Activated gamma-delta T cell treated with anti-CD3 and anti-CD28 coated beads, Interleukin-2, amount 50 U/mL, for 16 hours (primary cell): ENCODE measurements at places on chromosomes 6 and 20.

DNA sequence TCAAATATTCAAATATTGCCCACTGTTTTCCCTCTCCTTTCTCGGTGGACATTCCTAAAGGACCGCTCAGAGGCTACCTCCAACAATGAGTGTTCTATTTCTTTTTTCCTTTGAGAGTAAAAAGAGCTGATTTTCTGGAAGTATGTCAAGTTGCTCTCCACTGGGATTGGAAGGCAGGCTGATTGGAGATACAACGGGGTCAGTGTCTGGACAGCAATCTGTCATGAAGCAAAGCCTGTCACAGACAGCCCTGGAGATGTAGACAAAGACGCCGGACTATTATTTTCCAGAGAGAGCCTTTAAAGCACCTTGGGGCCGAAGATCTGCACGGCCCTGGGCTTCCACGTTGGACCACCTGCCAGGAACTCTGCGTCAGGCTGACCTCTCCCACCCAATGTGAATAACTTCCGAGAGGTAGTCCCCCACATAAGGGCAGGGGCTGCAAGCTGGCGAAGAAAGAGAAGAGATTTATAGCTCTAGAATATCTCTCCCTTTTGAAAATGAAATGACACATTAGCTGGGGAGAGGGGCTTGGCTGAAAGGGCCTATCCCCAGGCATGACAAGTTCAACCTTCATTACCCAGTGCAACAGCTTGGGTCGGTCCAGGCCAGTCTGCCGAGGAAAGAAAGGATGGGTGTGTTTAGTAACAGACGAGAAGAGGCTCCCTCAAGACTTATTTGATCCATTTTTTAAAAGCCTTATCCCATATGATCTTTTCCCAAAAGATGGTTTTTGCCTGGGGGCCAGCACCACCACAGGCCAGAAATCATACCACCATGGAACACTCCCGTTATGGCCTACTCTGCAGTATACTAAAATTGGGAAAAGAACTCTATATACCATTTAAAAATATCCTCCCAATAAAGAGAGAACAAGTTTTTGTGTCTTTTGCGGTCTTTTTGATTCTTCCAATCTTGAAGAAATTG is 131.1 kb downstream of the OLIG3 start:
- no peak for DNase-seq

DNA sequence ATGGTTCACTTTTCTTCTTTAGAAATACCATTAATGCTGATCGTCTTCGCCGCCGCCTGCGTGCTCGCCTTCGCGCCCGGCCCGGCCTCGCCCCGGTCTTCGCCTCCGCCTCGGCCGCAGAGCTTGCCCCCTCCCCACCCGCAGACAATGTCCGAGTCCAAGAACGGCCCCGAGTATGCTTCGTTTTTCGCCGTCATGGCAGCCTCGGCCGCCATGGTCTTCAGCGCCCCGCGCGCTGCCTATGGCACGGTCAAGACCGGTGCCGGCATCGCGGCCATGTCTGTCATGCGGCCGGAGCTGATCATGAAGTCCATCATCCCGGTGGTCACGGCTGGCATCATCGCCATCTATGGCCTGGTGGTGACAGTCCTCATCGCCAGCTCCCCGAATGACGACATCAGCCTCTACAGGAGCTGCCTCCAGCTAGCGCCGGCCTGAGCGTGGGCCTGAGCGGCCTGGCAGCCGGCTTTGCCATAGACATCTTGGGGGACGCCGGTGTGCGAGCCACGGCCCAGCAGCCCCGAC is 4.8 kb upstream of the PRPH2 start:
- no peak for DNase-seq

GRCh38 chr20:62344782-62345181 is 22.3 kb downstream of the LAMA5 start:
- no peak for DNase-seq

DNA sequence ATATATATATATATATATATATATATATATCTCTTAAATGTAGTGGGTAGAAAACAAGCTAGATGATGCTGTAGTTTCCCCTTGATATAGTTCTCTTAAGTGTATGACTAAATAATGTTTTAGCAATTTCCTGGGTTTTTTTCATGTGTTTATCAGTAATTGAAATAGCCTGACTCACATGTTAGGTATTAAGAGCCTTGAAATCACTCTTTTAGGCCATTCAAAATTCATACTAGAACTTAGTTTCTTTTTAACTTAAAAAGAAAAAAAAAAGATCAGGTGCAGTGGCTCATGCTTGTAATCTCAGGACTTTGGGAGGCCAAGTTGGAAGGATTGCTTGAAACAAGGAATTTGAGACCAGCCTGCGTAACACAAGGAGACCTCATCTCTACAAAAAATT is 44.1 kb downstream of the NKX2-4 start:
- no peak for DNase-seq

GRCh38 chr6:116221067-116221466 is 32.8 kb downstream of the TSPYL4 start:
- no peak for DNase-seq

DNA sequence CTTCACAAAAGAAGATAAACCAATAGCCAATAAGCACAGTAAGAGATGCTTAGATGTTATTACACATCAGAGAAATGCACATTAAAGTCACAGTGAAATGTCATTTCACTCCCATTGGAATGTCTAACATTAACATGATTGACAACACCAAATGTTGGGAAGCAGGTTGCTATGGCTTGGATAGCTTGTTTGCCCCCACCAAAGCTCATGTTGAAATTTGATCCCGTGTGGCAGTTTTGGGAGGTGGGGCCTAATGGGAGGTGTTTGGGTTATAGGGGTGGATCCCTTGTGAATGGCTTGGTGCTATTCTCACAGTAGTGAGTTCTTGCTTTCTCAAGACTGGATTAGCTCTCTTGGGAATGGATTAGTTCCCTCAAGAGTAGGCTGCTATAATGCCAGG is 44.8 kb downstream of the MRAP2 start:
- no peak for DNase-seq

DNA sequence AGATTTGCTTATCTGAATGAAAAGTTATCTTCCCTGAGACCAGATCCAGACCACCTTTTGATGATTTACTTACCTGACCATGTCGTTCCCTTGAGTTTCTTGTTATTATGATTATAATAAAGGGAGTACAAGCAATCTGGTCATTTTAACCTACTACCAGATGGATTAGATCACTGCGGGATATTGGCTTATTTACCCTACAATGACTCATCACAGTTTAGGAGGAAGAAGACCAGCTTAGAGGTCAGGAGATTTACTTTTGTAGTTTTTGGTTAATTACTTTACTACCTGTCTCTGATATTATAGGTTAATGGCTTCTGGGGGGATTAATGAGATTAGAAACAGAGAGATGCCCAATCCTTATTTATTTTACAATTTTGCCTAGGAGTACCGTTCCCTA is 10.7 kb downstream of the PKIB start:
- no peak for DNase-seq

- no peak for DNase-seq
Measured at GRCh38 chr6:44004625-44005506, 122.4 kb downstream of the MRPL14 start.

- peak; percentile 38 for DNase-seq
Measured at GRCh38 chr6:34459899-34460593, 5.8 kb upstream of the PACSIN1 start.

DNA sequence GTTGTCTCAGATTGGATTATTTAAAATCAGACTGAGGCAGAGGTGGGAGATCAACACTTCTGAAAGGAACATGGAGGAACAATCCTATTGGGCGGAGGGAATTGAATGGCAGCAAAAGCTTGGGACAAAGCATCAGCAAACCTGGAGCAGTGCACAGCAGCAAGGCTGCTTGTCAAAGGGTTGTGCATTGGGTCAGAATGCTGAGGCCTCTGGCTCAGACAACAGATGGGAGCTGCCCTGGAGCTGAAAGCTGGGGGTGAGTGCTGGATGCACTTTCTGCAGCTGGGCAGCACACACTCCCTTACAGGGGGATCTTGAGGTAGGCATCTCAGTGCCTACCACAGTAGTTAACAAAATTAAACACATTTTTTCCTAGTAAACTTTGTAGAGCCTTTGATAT is 634.4 kb upstream of the MMS22L start:
- DNase-seq = no peak

GRCh38 chr20:53940907-53941545 is 129.4 kb downstream of the BCAS1 start:
- no peak for DNase-seq

GRCh38 chr6:42049948-42050296 is 402 bp upstream of the TAF8 start:
- DNase-seq = no peak

DNA sequence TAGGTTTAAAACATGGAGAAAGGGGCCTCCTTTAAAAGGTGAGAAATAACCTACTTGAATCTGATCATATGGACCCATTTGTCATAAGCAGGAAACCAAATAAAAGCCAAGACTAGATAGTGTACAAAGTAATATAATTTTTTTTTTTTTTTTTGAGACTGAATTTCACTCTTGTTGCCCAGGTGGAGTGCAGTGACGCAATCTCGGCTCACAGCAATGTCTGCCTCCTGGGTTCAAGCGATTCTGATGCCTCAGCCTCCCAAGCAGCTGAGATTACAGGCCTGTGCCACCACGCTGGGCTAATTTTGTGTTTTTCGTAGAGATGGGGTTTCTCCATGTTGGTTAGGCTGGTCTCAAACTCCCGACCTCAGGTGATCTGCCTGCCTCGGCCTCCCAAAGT is 89.2 kb downstream of the SASH1 start:
- no peak for DNase-seq

GRCh38 chr6:56713254-56713672 is 70.6 kb upstream of the DST start:
- no peak for DNase-seq

- no peak for DNase-seq
Measured at GRCh38 chr20:640674-641515, 12.1 kb downstream of the SRXN1 start.

DNA sequence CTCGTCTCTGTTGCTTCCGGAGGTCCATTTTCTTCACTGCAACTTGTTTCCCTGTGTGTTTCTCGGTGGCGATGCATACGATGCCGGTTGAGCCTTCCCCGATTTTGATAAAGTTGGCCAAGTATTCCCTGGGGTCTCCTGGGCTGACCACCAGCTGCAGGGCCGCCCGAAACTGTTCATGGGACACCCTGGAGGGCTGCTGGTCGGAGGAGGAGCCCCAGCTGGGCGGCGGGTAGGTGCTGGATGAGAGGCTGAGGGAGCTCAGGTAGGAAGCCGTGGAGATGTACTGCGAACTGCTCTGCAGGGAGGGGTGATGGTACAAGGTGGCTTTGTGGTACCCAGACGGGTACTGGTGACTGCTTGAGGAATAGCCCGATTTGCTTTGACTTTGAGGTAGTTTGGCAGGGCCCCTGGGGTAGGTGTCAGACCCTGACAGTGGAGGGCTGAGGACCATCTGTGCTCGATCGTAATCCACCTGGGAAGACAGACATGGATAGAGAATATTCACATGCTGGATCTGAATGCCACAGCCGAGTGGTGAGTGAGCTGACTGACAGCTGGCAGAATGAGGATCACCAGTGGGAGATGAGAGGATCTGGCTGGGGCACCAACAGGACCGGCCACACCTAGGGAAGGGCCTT is 51.6 kb downstream of the LAMP5 start:
- DNase-seq = no peak

DNA sequence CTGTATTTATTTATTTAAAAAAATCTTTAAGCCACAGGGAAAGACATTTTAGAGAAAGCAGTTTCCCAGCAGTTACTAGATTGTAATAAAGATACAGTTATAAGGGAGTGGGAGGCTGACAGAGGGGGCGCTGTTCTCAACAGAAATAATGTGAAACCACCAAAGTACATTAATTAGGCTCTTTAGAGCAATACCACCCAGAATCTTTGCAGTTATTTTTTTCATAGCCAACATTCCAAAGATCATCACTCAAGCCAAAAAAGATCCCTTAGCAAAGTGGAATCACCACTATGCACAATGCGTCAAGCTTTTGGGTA is 331.3 kb upstream of the DEFB112 start:
- DNase-seq = no peak

GRCh38 chr6:69314001-69314400 is 482.8 kb downstream of the LMBRD1 start:
- DNase-seq = no peak

DNA sequence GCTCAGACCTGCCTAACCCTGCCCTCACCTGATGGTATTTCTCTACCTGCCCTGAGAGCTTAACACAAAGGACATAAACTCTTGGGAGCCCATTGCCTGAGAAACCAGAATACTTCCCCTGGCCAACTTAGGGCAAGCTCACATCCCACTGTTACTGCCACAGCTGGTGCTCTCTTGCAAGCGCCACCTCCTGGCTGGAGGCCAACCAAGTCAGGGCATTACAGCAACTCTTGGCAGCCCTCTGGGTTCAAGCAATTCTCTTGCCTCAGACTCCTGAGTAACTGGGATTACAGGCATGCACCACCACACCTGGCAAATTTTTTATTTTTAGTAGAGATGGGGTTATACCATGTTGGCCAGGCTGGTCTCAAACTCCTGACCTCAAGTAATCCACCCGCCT is 70.1 kb downstream of the HECA start:
- no peak for DNase-seq

GRCh38 chr6:136761227-136761922 is 30.9 kb downstream of the MAP3K5 start:
- DNase-seq = no peak

- DNase-seq = no peak
Measured at GRCh38 chr6:165511807-165512206, 151.2 kb downstream of the PDE10A start.

DNA sequence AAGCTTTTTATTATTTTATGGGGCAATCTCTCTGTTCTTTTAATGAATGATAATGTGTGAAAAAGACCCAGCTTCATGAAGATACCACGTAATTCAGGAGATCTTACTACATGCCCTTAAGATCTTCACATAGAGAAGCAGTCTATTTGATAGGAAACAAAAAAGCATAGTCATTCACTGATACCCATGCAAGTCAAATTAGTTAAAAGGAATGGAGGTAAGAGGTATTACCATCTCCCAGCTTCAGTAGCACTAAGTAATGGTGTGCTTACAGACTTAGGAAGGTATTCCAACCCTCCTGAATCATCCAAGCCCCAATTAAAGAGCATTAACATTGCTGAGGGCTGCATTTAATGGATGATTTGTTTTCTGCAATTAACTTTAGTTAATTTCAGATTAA is 364.7 kb downstream of the SYNE1 start:
- no peak for DNase-seq

DNA sequence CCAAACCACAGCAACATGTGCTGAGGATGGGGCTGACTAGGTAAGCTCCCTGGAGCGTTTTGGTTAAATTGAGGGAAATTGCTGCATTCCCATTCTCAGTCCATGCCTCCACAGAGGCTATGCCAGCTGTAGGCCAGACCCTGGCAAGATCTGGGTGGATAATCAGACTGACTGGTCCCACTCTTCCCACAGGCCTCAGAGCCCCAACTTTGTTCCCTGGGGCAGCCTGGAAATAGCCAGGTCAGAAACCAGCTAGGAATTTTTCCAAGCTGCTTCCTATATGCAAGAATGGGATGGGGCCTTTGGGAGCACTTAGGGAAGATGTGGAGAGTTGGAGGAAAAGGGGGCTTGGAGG is 1.5 kb upstream of the VEGFA start:
- no peak for DNase-seq

- DNase-seq = no peak
Measured at GRCh38 chr6:6707143-6707542, 118.6 kb downstream of the LY86 start.
